Muscle of arm (tissue), 14 donors: ENCODE measurements at places on chromosomes 2 and 18. TPM values are rescaled to one million over a fixed set of nuclear protein-coding genes. Genes with fewer than 3 reads are reported as not detected.

DNA sequence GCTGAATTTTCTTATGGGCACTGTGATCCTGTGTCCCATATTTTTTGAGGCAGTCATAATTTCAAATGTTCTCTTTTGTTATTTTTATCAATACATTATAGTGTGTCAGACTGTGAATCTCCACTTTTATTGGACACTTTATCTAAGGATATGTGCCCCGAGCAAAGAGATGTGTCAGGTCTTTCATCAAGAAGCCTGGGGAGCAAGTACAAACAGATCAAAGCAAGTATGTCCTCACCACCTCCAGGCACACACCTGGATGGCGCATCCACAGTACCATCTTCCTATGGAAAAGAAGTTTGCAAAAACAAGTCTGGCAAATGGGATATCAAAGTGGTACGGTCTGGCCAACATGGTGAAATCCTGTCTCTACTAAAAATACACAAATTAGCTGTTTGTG lies 81.0 kb upstream of the ZNF236 start:
- no peak for DNase-seq

DNA sequence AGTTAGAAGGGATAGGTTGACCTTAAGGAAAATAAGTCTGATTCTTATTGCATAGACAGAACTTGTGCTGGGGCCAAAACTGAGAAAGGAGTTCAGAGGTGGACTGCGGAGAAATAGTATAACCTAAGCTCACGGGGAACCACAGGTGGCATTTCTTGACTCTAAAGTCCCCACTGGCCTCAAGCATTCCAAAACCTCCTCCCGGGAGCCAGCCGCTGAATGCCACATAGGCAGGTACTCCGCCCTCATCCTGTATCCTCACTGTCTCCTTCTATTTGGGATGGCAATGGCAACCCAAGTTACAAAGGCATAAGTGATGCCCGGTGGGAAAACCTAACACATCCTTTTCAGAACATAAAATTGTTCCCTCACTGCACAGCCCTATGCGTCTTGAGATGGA lies 173.0 kb downstream of the SP3 start:
- DNase-seq = no peak

DNA sequence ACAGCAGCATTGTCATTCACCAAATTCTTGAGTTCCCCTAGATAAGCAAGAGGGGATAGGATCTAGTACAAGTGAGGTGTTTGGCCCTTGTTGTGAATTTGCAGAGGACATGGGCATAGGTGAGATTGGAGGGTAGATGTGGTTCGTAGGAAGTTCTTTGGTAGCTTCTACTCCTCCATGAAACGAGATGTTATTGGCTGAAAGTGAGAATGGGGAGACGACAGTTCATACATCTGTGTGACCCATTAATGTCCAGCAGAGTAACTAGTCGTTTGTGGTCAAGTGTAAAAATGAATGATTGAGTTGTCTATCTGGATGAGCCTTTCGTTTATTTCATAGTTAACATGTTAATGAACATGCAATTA lies 90.4 kb downstream of the UBE2E3 start:
- no peak for DNase-seq

DNA sequence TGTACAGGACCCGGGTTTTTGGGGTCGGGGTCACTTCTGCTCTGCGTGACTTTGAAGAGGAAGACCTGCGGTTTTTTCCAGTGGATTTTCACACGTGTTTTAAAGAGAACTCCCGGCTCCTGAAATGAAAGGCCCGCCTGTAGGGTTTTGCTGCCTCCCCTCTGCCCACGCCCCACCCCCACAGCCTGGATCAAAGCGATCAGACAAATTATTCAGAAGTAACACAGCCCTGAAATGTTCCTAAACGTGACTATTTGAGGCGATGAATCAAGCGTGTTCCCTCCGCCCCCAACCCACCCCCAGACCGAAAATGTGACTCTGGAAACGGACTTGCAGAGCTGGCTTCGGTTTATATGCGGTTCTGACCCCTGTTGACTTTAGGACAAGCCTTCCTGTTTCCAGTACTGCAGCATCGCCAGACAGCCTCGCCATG lies 28.7 kb upstream of the SMIM21 start:
- no peak for DNase-seq

DNA sequence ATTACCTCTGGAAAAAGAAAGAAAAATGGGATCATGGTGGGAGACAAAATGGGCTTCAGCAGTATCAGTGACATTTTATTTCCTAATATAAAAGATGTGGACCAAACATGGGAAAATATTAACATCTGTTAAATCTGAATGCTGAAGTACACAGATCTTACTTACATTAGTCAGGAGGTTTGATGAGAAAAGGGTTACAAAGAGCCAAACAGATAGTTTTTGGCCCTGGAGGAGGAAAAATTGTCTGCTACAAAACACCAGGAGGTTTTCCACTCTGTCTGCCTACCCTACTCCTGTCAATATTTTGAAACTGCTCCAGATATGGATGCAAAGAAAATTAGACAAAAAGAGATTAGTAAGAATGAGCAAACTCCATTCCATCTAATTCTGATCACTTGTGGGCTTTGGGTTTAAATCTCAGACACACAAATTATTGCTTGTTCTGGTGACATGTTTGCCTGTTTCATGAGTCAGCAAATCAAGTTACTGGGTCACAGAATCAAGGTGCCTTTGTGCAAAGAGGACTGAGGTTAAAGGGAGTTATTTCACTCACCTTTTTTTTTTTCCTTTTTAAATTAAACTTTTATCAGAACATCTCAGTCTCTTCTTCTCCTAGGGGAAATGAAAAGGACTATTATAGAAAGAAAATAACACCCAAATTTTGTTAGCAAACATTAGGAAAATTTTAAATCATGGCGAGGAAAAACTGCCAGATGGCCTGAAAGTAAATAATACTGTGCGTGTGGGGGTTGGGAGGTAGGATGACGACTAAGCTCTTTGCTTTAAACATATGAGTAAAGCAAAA lies 87.0 kb upstream of the SPATS2L start:
- DNase-seq = peak; percentile 69

DNA sequence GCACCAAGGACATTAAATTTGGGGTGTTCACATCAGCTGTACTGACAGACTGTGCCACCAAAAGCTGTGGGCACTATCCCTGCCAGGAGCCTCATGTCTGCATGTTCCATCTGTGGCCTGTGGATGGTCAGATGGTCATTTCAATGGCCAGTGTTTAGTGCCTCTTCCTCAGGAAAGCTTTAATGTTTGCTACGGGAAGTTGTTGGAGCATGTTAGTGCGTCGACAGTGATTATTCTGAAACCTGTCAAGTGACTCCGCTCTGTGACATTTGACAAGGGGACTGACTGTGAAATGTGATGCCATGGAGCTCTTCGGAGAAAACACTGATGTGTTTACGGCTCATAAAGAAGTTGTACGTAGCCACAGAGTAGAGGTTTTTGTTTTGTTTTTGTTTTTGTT lies 18.7 kb upstream of the RGPD4 start:
- DNase-seq = no peak

DNA sequence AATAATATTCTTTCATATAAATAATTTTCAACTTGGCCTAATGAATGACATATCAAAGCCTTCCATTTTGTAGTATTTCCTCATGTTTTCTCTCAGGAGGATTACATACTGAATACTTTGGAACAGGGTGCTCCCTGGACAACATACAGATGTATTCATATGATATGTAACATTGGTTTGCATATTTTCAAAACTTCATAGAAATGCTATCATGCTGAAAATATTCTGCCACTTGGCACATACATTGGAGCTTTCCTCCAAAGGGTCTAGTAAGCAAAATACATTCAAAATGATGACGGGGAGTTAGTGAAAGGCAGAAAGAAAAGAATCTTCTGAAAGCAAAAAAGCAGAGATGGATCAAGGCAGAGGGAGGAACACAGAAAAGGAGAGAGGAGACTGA lies 38.1 kb upstream of the RTN4 start:
- no peak for DNase-seq

DNA sequence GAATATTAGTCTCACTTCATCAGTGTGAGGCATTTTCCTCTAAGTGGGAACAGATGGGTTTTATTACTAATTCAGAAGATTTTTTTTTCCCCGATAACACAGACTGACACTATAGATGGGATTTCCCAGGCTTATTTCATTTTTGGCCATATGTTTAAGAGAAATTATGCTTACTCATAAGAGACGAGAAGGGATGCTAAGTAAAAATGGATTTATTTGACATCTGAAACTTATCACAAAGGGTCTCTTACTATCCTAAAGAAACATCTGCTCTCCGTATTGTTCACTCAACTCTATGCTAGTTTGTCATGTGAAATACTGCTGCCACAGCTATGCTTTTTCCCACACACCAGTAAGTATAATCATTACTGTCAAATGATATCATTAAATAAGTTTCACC lies 1476.3 kb downstream of the LRP1B start:
- DNase-seq = peak; percentile 23

- no peak for DNase-seq
These were observed 77.8 kb downstream of the ANTXR1 start for GRCh38 chr2:69090820-69091219.

GRCh38 chr2:121279476-121280220 lies 5.4 kb downstream of the TFCP2L1 start:
- DNase-seq = no peak

GRCh38 chr2:227485429-227485828 lies 13.5 kb downstream of the AGFG1 start:
- no peak for DNase-seq

DNA sequence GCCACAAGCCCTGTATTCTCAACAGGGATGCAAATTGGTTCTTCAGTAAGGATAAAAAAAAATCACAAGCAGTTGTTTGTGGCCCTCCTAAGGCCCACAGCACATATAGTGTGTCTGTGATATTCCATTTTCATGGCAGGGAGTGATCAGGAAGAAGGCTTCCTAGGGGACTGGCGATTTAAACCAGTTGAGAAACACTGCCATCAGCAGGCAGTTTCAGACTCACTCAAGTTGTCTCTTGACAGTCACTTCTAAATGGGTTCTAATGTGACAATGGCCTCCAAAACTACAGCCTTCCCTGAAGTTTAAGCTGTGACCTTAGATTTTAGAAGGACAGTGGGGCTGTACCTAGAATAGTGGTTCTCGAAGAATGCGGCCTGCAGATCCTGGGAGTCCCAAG lies 6.0 kb downstream of the CIAO1 start:
- no peak for DNase-seq

GRCh38 chr18:2914881-2915240 lies 68.1 kb downstream of the EMILIN2 start:
- DNase-seq = no peak

GRCh38 chr2:1192121-1192520 lies 221.1 kb upstream of the TPO start:
- no peak for DNase-seq

DNA sequence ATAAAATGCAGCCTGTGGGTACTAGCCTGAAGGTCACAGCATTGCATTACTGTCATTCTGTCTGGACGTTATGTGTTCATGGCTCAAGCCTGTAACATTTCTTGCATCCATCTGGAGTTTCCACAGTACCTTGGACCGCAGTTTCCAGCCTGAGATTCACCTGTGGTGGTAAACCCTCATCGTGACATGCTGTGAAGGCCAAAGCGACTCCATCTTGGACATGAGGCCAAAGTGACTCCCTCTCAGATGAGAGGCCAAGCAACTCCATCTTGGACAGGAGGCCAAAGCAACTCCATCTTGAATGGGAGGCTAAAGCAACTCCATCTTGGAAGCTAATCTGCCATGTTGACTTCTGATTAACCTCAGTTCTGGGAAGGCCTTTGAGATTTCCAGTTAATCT lies 257.7 kb upstream of the MYT1L start:
- no peak for DNase-seq

DNA sequence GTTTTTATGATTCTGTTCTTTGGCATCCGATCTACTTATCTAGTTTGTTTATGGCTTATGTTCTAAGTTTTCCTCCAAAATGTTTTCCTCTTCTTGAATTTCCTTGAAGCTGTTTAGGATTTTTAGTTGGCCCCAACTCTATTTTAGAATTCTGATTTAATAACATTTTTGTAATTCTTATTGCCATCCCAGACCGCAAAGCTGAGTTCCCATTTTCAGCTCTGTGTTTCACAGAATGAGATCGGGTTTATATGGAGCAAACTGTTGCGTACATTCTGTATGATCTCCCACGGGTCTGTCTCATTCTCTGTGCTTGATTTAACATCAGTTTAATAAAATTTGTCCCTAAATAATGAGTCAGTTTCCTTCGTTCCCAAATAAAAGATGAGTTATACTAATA lies 59.3 kb downstream of the DPP4 start:
- no peak for DNase-seq

GRCh38 chr18:28063271-28063761 lies 113.6 kb downstream of the CDH2 start:
- no peak for DNase-seq

DNA sequence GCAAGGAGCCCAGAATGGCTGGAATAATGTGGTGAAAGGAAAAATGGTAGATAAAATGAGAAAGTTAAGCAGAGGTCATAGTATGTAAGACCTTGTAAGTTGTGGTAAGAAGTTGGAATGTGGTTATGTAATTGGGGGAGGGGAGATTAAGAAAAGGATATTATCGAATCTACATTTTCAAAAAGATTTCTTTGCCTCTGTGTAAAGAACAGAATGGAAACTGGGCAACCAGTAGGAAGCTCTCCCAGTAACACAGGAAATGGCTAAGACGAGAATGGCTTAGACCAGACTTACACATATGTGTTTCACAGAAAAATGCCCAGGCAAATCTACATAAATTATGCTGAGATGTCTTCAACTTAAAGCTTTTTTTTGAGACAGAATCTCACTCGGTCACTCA lies 13.2 kb downstream of the MEMO1 start:
- no peak for DNase-seq

- peak; percentile 59 for DNase-seq
These were observed 39.5 kb upstream of the GMCL1 start for GRCh38 chr2:69789772-69790600.

DNA sequence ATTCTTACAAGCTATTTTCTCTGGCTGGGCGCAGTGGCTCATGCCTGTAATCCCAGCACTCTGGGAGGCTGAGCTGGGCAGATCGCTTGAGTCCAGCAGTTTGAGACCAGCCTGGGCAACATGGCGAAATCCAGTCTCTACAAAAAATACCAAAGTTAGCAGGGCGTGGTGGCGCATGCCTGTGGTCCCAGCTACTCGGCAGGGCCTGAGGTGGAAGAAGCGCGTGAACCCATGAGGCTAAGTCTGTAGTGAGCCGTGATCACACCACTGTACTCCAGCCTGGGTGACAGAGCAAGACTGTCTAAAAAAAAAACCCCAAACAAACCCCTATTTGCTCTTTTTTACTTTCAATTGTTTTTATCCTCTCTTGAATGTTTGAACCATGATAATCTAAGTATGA lies 37.0 kb downstream of the PPP4R1 start:
- DNase-seq = no peak

Gene UBXN4
- 79.0 TPM for polyA plus RNA-seq

Gene POTEE
- 8.3 TPM for polyA plus RNA-seq

Gene UNC50
- polyA plus RNA-seq = 38.4 TPM

Gene FAM124B
- not detected for polyA plus RNA-seq

Gene CRYGD
- not detected for polyA plus RNA-seq

Gene CYRIA
- polyA plus RNA-seq = 8.4 TPM

Gene HOXD3
- 1.8 TPM for polyA plus RNA-seq

Gene SERPINB5
- polyA plus RNA-seq = not detected

Gene HOXD4
- polyA plus RNA-seq = 12.3 TPM

Gene IGFBP2
- 120 TPM for polyA plus RNA-seq
